ENCODE measurements at places on chromosomes 4 and X. TPM values are rescaled to one million over a fixed set of nuclear protein-coding genes. Genes with fewer than 3 reads are reported as not detected.

LUZP4 gene
- not detected for total RNA-seq

ERVMER34-1 gene
- 17.5 TPM for total RNA-seq

BMP3 gene
- not detected for total RNA-seq

C4orf50 gene
- total RNA-seq: not detected

CXCL5 gene
- total RNA-seq: not detected

ERAS gene
- total RNA-seq: not detected

DGAT2L6 gene
- not detected for total RNA-seq

FHDC1 gene
- 1.8 TPM for total RNA-seq

PLS3 gene
- total RNA-seq: 50.8 TPM

SORBS2 gene
- 0.34 TPM for total RNA-seq

WWC2 gene
- total RNA-seq: 39.1 TPM

IL2 gene
- 1.3 TPM for total RNA-seq

- no peak overlapping the region for H3K27ac ChIP-seq
- no peaks in the 10 kb centered on the region for H3K27me3 ChIP-seq
- no peak overlapping the region for H3K4me3 ChIP-seq
- H3K36me3 ChIP-seq: no peaks in the 10 kb centered on the region
Observed at GRCh38 chrX:31551913-31552312, 480.1 kb upstream of the FTHL17 start.

- H3K36me3 ChIP-seq: no peaks in the 10 kb centered on the region
- H3K4me3 ChIP-seq: no peak overlapping the region
- H3K27ac ChIP-seq: no peak overlapping the region
- no peaks in the 10 kb centered on the region for H3K27me3 ChIP-seq
Observed at GRCh38 chr4:71554025-71554424, 215.2 kb downstream of the SLC4A4 start.

DNA sequence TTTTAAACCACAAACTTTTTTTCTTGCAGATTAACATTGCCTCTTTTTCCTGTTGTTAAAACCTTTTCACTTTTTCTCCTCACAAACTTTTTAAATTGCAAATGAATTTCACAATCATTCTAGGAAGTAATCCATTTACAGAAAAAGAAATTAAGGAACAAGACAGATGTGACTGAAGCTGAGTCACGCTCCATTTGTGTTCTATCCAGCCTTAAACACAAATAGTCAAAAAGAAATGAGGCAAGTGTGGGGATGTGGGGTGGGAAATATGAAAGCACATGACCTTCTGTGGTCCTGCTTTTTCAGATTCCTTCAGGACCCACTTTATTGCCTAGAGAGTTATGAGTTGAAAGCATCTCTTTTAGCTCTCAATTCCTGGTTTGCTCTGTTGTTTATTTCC, 197.0 kb downstream of the ADGRL3 start:
- no peaks in the 10 kb centered on the region for H3K36me3 ChIP-seq
- H3K27me3 ChIP-seq: no peaks in the 10 kb centered on the region
- no peak for DNase-seq
- no peak overlapping the region for H3K4me3 ChIP-seq
- H3K4me1 ChIP-seq: no peaks in the 10 kb centered on the region

DNA sequence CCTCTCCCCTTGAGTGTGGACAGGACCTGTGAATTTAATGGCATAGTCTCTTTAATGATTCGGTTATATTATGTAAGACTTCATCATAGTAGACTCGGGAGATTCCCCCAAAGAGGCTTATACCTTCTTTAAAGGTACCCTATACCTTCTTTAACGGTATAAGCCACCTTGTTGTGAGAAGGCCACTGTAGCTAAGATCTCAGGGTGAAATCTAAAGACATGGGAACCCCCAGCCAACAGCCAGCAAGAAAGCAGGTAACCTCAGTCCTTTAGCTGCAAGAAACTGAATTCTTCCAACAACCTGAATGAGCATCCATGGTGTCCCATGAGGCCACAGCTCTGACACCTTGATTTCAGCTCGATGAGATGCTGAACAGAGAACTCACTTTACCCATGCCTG, 931 bp downstream of the DDX60 start:
- H3K27ac ChIP-seq: peak overlapping the region; percentile 73
- no peak for DNase-seq
- peaks cover 10% of the 10 kb centered on the region for H3K4me1 ChIP-seq
- no peaks in the 10 kb centered on the region for H3K36me3 ChIP-seq
- H3K4me3 ChIP-seq: peak overlapping the region; percentile 75

- no peak overlapping the region for H3K27ac ChIP-seq
- H3K36me3 ChIP-seq: 0 out of 2 replicates have a peak, but pooled peaks cover 1% of the 10 kb centered on the region
- H3K27me3 ChIP-seq: no peaks in the 10 kb centered on the region
- H3K4me1 ChIP-seq: peaks cover 7% of the 10 kb centered on the region
Observed at GRCh38 chrX:149499766-149500165, 5.3 kb downstream of the IDS start.

DNA sequence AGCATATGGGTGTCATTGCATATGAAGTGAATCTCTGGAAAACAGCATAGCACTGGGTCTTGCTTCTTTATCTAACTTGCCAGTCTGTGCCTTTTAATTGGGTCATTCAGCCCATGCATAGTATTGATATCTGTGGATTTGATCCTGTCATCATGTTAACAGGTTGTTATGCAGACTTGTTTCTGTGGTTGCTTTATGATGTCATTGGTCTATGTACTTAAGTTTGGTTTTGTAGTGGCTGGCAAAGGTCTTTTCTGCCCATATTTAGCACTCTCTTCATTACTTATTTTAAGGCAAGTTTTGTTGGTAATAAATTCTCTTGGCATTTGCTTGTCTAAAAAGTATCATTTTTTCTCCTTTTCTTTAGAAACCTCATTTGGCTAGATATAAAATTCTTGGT, 221.1 kb upstream of the ITM2A start:
- H3K4me3 ChIP-seq: no peak overlapping the region
- no peaks in the 10 kb centered on the region for H3K4me1 ChIP-seq
- no peaks in the 10 kb centered on the region for H3K36me3 ChIP-seq
- no peak overlapping the region for H3K27ac ChIP-seq

GRCh38 chr4:185031611-185032010, 13.3 kb downstream of the HELT start:
- no peaks in the 10 kb centered on the region for H3K36me3 ChIP-seq
- H3K4me1 ChIP-seq: no peaks in the 10 kb centered on the region
- H3K27me3 ChIP-seq: peaks cover 6% of the 10 kb centered on the region
- no peak for DNase-seq
- no peak overlapping the region for H3K4me3 ChIP-seq

DNA sequence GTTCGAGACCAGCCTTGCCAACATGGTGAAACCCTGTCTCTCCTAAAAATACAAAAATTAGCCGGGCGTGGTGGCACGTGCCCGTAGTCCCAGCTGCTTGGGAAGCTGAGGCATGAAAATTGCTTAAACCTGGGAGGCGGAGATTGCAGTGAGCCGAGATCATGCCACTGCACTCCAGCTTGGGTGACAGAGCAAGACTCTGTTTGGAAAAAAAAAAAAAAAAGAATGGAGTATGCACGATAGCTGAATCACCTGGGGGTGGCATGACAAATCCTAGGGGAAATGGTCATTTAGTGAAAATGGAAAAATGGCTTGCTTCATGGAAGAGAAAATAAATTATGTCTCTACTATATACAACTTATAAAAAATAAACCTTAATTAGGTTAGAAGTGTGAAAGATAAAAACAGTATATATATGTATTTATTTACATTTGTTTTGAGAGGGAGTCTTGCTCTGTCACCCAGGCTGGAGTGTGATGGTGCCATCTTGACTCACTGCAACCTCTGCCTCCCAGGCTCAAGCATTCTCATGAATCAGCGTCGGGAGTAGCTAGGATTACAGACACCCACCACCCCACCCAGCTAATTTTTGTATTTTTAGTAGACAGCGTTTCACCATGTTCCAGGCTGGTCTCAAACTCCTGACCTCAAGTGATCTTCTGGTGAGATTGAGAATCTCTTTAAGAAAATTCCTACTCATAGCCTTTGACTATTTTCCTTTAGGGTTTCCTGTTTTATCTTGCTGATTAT, 19.3 kb upstream of the ING2 start:
- H3K36me3 ChIP-seq: no peaks in the 10 kb centered on the region
- DNase-seq: no peak
- no peak overlapping the region for H3K27ac ChIP-seq
- H3K27me3 ChIP-seq: no peaks in the 10 kb centered on the region
- H3K4me3 ChIP-seq: no peak overlapping the region
- H3K4me1 ChIP-seq: no peaks in the 10 kb centered on the region

DNA sequence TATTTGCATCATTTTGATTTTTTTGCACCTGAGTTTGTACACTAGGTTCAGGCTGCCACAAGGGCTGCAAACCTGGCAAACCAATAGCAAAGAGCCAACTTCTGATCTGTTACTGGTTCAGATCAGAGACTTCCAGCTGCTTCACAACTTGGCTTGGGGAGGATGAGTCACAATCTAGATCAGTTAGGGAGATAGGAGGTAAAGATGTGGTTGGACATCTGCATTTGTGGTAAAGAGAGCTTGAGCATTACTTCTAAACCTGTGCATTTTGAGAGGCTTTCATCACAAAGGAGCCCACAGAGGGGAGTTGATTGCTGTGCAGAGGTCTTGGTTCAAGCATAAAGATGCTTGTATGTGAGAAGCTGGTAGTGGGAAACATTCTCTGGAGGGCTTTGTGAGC, 34.5 kb downstream of the LINC00632 start:
- no peaks in the 10 kb centered on the region for H3K36me3 ChIP-seq
- no peaks in the 10 kb centered on the region for H3K4me1 ChIP-seq
- no peak overlapping the region for H3K27ac ChIP-seq
- no peaks in the 10 kb centered on the region for H3K27me3 ChIP-seq
- no peak overlapping the region for H3K4me3 ChIP-seq

DNA sequence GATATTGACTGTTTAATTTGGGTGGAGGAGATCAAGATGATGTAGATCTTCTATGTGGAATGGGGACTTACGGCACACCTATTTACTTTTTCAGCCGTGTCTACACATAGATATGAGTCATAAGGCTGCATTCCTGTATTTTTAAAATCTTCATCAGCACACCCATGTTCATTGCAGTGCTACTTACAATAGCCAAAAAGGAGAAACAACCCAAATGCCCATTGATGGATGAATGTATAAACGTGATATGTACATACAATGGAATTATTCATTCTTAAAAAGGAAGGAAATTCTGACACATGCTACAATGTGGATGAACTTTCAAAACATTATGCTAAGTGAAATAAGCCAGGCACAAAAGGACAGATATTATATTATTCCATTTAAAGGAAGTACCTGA, 98.6 kb downstream of the AASDH start:
- no peak overlapping the region for H3K4me3 ChIP-seq
- no peaks in the 10 kb centered on the region for H3K27me3 ChIP-seq
- no peak overlapping the region for H3K27ac ChIP-seq
- DNase-seq: no peak
- no peaks in the 10 kb centered on the region for H3K4me1 ChIP-seq

GRCh38 chrX:104108955-104109354, 3.4 kb upstream of the ZCCHC18 start:
- H3K36me3 ChIP-seq: no peaks in the 10 kb centered on the region
- H3K4me1 ChIP-seq: no peaks in the 10 kb centered on the region
- no peak for DNase-seq
- H3K4me3 ChIP-seq: no peak overlapping the region

- H3K36me3 ChIP-seq: no peaks in the 10 kb centered on the region
- H3K27ac ChIP-seq: peak overlapping the region; percentile 50
- peak overlapping the region; percentile 47 for H3K4me3 ChIP-seq
- H3K4me1 ChIP-seq: peaks cover 11% of the 10 kb centered on the region
- DNase-seq: no peak
Observed at GRCh38 chr4:183797445-183798300, 107.4 kb upstream of the STOX2 start.

- no peak for DNase-seq
- H3K27me3 ChIP-seq: no peaks in the 10 kb centered on the region
- H3K4me3 ChIP-seq: no peak overlapping the region
- no peak overlapping the region for H3K27ac ChIP-seq
Observed at GRCh38 chr4:4991541-4992099, 27.6 kb downstream of the CYTL1 start.

GRCh38 chr4:82599336-82599735, 37.5 kb upstream of the TMEM150C start:
- H3K4me1 ChIP-seq: no peaks in the 10 kb centered on the region
- no peak overlapping the region for H3K4me3 ChIP-seq
- peak; percentile 1 for DNase-seq

- no peak overlapping the region for H3K27ac ChIP-seq
- H3K4me3 ChIP-seq: no peak overlapping the region
- H3K4me1 ChIP-seq: no peaks in the 10 kb centered on the region
- DNase-seq: no peak
Observed at GRCh38 chr4:114052227-114052626, 72.8 kb upstream of the ARSJ start.

- no peak overlapping the region for H3K4me3 ChIP-seq
- no peaks in the 10 kb centered on the region for H3K27me3 ChIP-seq
- no peaks in the 10 kb centered on the region for H3K36me3 ChIP-seq
- DNase-seq: no peak
- no peak overlapping the region for H3K27ac ChIP-seq
Observed at GRCh38 chrX:37975421-37975820, 30.9 kb upstream of the SYTL5 start.

All from HCT116 (cell line).